ENCODE measurements at places on chromosomes 13 and 19.

DNA sequence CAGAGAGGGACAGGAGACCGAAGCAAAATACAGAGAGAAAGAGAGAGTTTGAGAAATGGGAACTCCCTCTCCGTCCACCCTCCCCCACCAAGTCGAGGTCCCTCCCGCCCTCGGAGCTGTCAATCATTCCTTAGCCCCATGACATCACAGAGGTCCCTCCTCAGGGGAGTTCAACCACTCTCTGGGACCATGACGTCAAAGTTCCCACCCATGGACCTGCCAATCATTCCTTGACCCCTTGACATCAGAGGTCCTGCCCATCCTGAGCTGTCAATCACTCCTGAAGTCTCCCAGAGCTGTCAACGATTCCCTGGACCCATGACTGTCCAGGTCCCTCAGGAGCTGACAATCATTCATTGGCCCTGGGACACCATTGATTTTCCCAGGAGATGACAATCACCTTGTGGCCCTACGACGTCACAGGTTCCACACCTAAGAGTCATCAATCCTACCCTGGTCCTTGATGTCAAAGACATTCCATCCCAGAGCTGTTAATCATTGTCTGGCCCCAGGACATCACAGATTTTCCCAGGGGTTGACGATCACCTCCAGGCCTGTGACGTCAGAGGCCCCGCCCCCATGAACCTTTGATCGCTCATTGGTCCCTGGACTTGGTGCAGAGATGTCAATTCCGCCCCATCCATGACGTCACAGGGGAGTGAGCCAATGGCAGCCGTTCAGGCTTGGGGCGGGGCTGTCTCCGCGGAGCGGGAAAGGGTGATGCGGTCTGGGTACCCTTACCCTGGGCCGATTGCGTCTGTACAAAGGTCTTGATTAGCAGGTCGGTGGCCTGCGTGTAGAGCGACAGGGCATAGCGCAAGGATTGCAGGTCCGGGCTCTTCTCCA lies 61.7 kb downstream of the COLGALT1 start:
- no peak for DNase-seq

DNA sequence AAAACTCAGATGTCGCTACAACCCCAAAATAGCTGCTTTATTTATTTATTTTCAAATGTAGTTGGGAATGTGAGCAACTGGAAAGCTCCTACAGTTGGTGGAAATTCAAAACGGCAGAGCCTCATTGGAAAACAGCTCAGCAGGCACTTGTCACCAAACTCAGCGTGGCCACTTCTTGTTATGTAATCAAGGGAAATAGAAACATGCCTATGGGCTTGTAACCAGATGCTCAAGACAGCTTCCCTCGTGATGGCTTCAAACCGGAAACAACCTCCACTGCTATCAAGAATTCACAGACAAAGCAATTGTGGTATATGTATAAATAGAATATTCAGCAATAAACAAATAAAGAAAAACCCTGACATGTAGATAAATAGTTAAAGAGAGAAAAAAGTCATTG lies 627.8 kb upstream of the SLC10A2 start:
- no peak for DNase-seq

- DNase-seq, result no peak
Observed at GRCh38 chr13:107392205-107392604, 823.1 kb downstream of the LIG4 start.

DNA sequence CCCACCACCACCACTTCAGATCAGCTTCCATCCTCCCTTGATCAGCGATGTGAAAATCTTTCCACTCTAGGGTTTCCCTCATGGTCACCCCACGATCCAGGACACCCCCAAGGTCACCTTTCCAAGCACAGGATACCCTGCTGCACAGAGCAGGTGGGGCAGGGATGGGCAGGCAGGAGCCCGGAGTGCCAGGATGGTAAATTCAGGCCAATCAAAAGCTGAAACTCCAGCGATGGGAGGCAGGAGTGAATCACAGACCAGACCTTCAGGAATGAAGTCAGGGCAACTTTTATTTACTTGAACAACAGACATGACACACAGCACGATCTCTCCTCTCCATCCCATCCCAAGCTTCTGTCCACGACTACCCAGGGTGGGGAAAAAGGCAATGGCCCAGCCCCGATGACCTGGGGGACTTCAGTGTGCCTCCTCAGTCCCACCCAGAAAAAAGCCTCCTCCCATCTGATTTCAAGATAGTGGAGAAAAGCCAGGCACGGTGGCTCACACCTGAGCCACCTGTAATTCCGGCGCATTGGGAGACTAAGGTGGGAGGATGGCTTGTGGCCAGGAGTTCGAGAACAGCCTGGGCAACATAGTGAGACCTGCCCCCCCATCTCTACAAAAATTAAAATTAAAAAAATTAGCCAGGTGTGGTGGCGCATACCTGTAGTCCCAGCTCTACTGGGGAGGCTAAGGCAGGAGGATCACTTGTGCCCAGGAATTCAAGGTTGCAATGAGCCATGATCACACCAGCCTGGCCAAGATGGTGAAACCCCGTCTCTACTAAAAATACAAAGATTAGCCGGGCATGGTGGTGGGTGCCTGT lies 39.2 kb downstream of the ZSWIM4 start:
- DNase-seq, result no peak

DNA sequence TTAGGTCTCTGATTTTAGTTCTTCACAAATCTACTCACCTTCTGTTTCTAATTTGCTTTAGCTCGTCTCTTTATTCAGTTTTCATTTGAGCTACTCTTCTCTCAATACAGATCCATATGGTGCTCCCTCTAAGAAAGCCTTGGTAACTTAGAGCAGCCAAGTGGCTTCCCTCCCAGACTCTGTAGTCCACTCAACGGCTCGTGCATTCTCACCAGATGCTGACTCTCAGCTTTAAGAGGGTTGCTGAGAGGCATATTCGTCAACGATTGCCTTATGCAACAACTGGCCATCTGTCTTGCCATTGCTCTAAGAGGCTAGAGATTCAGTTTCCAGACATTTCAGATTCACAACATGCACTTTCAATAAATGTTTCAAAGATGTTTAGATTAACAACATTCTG lies 785.8 kb upstream of the SLC10A2 start:
- no peak for DNase-seq

DNA sequence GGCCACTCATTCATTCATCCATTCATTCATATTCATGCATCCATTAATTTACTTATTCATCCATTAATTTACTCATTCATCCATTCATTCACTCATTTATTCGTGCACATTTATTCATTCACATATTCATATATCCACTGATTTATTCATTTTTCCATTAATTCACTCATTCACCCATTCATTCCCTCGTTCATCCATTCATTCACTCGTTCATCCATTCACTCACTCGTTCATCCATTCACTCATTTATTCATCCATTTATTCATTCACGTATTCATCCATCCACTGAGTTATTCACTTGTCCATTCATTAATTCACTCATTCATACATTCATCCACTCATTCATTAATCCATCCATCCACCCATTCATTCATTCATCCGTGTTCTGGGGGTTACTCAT lies 35.8 kb upstream of the OLFM2 start:
- no peak for DNase-seq

DNA sequence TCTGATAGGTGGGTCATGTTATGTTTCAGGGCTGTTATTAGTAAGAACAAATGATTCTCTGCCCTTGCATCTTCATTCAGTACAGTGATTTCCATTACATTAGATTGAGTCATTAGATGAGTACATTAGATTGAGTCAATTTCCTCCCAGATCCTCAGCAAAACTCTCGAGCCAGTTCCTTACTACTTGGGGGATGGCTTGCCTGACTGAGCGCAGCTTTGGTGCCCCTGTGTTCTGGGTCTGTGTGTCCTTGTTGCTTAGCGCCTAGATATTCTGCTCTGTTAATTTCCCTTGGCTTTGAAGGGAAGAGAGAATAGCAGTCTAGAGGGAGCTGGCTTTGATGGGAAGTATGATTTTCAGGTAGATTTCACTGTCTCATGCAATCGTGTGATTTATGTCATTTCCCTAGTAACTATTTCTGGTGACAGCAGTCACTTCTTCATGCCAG lies 19.1 kb upstream of the SCEL start:
- DNase-seq, result no peak

DNA sequence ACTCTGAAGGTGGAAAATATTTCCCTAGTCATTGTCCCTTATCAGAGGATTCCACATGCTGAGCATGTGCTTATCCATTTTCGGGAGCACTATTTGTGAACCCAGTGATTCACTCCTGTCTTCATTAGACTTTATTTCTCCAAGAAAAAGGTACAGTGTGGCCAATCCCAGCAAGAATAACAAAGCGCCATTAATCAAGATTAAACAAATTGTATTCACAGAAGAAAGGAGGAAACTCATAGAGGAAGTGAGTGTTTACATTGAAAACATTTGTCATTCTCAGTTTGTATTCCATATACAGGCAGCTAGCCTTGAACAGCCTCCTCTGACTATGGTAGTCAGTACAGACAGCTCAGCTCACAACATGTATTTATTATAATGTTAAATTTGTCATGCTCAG lies 1669.9 kb upstream of the SPRY2 start:
- no peak for DNase-seq
